ENCODE measurements at places on chromosomes 13 and 19.
A peak's percentile ranks its signal among the peaks of the same experiment; 100 is the strongest.

GRCh38 chr19:4957981-4958380, 10.9 kb upstream of the KDM4B start:
- DNase-seq = no peak

- DNase-seq = no peak
Observed at GRCh38 chr19:18741124-18742121, 49.7 kb downstream of the COMP start.

DNA sequence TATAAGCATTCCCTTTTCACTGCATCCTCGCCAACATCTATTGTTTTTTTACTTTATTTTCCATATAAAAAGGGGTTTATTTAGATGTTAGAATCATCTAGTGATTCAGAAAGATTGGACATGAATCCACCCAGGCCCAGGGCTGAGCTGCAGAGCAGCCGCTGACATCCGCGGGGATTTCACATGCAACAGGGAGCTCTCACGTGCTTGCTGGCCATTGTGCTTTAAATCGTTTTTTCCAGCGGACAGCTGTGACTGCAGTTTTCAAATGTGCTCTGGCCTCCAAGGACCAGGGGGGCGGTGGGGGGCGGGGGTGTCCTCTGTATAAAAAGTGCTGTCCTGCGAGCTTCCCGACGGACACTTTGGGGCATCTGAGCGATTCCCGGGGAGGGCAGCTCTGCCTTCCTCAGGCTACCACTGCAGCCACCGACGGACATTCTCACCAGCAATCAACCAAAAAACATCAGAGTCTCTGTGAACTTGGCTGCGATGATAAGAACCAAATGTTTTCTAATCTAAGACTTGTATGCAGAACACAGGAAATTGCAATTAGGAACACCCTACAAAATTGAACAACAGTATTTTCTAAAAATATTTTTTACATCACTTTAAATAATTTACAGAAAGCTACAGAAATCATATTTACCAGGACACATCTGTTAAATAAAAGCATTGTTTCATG, 12.6 kb downstream of the RB1 start:
- no peak for DNase-seq

- peak; percentile 42 for DNase-seq
Observed at GRCh38 chr19:33778089-33778791, 18.4 kb upstream of the KCTD15 start.
